ENCODE measurements at places on chromosomes 4 and X. TPM values are rescaled to one million over a fixed set of nuclear protein-coding genes. Genes with fewer than 3 reads are reported as not detected.

DNA sequence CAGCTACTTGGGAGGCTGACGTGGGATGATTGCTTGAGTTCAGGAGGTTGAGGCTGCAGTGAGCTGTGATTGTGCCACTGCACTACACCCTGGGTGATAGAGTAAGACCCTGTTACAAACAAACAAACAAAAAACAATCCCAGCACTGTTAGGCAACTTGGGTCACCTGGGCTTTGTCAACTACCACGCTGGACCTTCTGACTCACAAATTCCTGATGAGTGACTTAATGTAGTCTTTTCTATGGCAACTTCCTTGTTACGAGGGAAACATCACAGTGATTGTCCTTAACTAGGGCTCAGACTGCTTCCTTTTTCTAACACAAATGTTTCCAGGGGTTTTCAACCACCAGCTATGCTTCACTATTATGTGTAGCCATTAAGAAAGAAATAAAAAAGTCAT, 128.8 kb upstream of the GPC4 start:
- peak; percentile 20 for DNase-seq
- H3K4me3 ChIP-seq: no peak overlapping the region

DNA sequence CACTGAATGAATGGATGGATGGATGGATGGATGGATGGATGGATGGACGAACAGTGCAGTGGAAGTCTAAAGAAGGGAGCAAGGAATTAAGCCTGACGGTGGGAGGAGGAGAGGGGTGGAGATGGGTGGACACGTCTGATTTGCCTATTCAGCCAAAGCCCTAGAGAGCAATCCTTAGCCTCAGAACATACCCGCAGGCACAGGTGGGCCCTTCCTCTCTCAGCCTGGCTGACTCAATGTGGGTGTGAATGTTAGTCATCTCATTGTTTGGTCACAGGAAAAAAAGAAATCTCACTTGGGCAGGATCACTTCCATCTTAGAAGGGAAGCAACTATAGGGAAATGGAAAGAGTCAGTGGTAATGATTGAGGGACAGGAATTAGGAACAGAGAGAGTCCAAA, 165.9 kb downstream of the PJA1 start:
- no peaks in the 10 kb centered on the region for H3K27me3 ChIP-seq
- no peaks in the 10 kb centered on the region for H3K36me3 ChIP-seq
- no peak overlapping the region for H3K4me3 ChIP-seq
- H3K4me1 ChIP-seq: peaks cover 14% of the 10 kb centered on the region

DNA sequence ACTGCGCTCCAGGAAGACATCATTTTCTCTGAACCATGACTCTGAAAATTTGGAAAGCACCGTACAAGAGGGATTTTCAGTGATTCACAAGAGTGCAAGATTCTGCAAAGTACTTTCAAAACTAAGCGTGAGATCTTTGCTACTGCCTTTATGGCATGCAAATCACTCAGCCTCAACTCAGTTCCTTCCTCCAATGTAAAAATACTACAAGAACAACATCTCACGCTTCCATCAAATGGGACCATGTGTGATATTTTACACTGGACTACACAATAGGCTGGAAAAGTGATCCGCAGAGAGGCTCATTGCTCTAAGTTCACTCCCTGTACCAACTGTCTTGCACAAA, 674 bp upstream of the IL15 start:
- peak overlapping the region; percentile 95 for H3K4me3 ChIP-seq
- no peaks in the 10 kb centered on the region for H3K36me3 ChIP-seq
- H3K27me3 ChIP-seq: no peaks in the 10 kb centered on the region
- H3K4me1 ChIP-seq: no peaks in the 10 kb centered on the region

GRCh38 chr4:84565951-84566350, 17.0 kb upstream of the CDS1 start:
- no peak overlapping the region for H3K27ac ChIP-seq
- no peaks in the 10 kb centered on the region for H3K27me3 ChIP-seq
- no peaks in the 10 kb centered on the region for H3K36me3 ChIP-seq
- H3K4me3 ChIP-seq: no peak overlapping the region
- no peak for DNase-seq

DNA sequence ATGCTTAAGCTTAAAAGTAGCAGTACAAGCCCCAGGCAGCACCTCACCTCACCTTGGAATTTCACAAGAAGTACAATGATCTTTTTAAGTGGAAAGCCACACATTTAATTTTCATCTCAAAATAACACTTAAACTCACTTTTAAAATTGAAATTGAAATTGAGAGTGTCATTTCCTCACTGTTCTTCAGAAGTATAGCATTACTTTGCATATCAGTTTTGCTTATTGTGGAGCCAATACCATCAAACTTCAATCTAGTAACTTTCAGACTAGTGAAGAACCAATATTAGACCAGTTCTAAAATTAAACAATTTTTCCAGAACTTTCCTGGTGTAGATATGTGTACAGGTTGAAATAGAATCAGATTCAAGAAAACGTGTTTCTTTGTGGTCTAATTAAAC, 242.4 kb downstream of the NDST4 start:
- H3K4me3 ChIP-seq: no peak overlapping the region
- no peak for DNase-seq
- H3K27ac ChIP-seq: no peak overlapping the region
- H3K27me3 ChIP-seq: no peaks in the 10 kb centered on the region

GRCh38 chr4:82905205-82905604, 4.7 kb downstream of the THAP9 start:
- H3K4me3 ChIP-seq: no peak overlapping the region
- DNase-seq: no peak

GRCh38 chr4:155026715-155027114, 181.7 kb upstream of the NPY2R start:
- H3K4me3 ChIP-seq: no peak overlapping the region
- DNase-seq: no peak
- no peaks in the 10 kb centered on the region for H3K36me3 ChIP-seq
- no peak overlapping the region for H3K27ac ChIP-seq

GRCh38 chr4:79198951-79199587, 126.8 kb downstream of the NAA11 start:
- no peaks in the 10 kb centered on the region for H3K27me3 ChIP-seq
- no peak for DNase-seq
- H3K36me3 ChIP-seq: no peaks in the 10 kb centered on the region
- no peak overlapping the region for H3K27ac ChIP-seq
- no peak overlapping the region for H3K4me3 ChIP-seq
- no peaks in the 10 kb centered on the region for H3K4me1 ChIP-seq

DNA sequence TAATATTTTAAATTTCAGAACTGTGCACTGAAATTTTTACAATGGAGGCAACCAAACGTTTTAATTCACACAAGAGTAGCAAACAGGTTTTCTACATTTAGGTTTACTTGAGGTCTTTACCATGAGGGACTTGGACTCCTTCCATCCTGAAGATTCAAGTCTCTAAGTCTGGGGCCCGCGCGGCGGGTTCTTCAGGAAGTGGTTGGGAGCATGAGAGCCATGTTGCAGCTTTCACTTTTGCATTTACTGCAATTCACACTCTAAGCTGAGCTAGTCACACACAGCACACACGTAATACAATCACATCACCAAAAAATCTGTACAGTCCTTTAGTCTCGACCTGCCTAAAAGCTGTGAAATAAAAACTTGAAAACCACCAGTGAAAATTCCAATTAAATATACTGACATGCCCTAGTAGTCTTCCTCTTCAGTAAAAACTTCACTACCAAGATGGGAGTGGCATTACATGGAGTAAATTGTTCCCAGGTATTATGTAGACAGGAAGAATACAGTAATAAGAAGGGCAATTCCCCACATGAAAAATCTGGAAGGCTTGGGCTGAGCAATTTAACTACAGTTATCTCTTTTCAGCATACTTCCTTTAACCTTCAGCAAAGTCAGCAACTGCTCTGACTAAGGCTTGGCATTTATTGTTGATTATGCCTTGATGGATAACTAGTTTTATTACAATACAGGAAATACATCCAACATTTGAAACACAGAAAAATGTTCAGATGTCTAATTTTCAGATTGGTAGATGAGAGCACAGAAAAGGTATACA, 571.1 kb upstream of the DIPK2B start:
- H3K27ac ChIP-seq: peak overlapping the region; percentile 55
- peaks cover 3% of the 10 kb centered on the region for H3K4me1 ChIP-seq
- H3K36me3 ChIP-seq: no peaks in the 10 kb centered on the region
- no peak for DNase-seq

DNA sequence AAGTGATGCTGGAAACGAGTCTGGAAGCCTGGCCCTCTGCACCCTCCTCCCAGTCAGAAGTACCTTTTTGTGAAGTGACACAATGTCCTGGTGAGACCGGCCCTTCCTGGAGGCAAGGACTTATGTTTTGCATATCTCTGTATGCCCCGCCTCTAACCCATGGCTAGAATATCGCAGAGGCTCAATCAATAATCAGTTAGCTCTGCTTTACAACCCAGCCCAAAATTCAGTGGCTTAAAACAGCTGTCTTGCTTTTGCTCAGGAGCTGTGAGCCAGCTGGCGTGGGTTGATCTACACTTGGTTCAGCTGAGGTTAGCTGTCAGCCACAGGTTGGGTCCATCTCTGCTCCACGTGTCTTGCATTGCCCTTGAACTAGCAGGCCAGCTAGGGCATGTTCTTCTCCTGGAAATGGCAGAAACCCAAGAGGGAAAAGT, 98.8 kb upstream of the METTL14 start:
- H3K4me1 ChIP-seq: no peaks in the 10 kb centered on the region
- DNase-seq: no peak

- no peaks in the 10 kb centered on the region for H3K4me1 ChIP-seq
- no peaks in the 10 kb centered on the region for H3K27me3 ChIP-seq
- H3K27ac ChIP-seq: no peak overlapping the region
- H3K4me3 ChIP-seq: no peak overlapping the region
Measured at GRCh38 chr4:110753466-110753865, 130.6 kb upstream of the PITX2 start.

GRCh38 chrX:147912093-147912801, 528 bp downstream of the FMR1 start:
- no peaks in the 10 kb centered on the region for H3K36me3 ChIP-seq
- DNase-seq: peak; percentile 58
- peak overlapping the region; percentile 95 for H3K27ac ChIP-seq
- H3K4me3 ChIP-seq: peak overlapping the region; percentile 76

DNA sequence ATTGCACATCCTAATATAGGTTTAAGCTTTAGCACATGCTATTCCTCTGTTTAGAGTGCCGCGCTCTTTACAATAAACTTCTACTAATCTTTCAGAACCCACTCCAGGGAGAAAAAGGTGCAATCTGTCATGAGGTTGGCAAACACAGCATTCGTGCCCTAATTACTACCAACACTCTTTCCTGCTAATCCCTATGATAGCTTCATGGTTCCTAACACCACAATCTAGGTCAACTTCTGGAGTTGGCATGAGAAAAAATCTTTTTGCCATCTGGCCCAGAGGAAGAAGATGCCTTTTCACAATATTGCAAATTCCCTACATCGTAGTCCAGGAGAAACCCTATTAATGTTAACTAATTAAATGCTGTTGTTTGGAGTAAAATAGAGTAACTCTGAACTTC, 39.6 kb downstream of the TMA16 start:
- H3K4me3 ChIP-seq: no peak overlapping the region
- H3K27me3 ChIP-seq: no peaks in the 10 kb centered on the region
- no peaks in the 10 kb centered on the region for H3K4me1 ChIP-seq
- DNase-seq: no peak
- no peaks in the 10 kb centered on the region for H3K36me3 ChIP-seq

DNA sequence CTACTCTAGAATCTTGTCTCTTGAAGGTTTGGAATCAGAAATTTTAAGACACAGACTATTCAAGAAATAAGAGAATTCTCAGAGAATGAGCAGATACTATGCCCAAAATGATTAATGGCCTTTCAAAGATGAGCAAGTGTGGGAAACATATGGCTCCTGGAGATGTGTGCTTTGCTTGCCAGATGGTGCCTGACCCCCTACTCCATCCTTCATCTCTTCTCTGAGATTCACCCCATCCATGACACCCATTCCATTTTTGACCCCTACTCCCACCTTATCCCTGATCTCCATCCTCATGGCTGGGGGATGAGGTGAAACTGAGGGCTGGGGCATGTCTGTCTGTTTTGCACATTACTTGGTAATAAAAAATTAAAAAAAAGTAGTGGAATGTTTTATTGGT, 75.5 kb downstream of the GPC3 start:
- no peaks in the 10 kb centered on the region for H3K36me3 ChIP-seq
- no peak overlapping the region for H3K4me3 ChIP-seq
- no peak for DNase-seq

GRCh38 chr4:91567594-91567993, 736.2 kb upstream of the GRID2 start:
- no peaks in the 10 kb centered on the region for H3K36me3 ChIP-seq
- no peak overlapping the region for H3K27ac ChIP-seq
- H3K4me3 ChIP-seq: no peak overlapping the region
- no peaks in the 10 kb centered on the region for H3K4me1 ChIP-seq
- DNase-seq: no peak
- no peaks in the 10 kb centered on the region for H3K27me3 ChIP-seq

GRCh38 chr4:180953572-180953971, 1289.6 kb upstream of the TENM3 start:
- H3K27me3 ChIP-seq: no peaks in the 10 kb centered on the region
- no peak for DNase-seq
- no peaks in the 10 kb centered on the region for H3K4me1 ChIP-seq
- H3K36me3 ChIP-seq: no peaks in the 10 kb centered on the region

DNA sequence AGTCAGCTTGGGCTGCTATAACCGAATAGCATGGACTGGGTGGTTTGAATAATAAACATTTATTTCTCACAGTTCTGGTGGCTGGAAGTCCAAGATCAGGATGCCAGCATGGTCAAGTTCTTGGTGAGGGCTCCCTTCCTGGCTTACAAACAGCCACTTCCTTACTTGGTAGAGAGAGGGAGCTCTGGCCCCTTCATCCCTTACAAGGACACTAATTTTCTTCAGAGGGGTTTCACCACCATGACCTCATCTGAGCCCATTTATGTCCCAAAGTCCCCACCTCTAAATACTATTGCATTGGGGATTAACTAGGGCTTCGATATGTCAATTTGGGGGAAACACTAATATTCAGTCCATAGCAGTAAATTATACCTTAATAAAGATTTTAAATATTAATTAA, 61.8 kb downstream of the CLNK start:
- H3K27ac ChIP-seq: no peak overlapping the region
- no peaks in the 10 kb centered on the region for H3K4me1 ChIP-seq
- no peaks in the 10 kb centered on the region for H3K36me3 ChIP-seq
- no peaks in the 10 kb centered on the region for H3K27me3 ChIP-seq

- no peak overlapping the region for H3K27ac ChIP-seq
- H3K36me3 ChIP-seq: no peaks in the 10 kb centered on the region
- H3K4me3 ChIP-seq: no peak overlapping the region
Measured at GRCh38 chrX:124392794-124393193, 46.4 kb downstream of the SH2D1A start.

- H3K4me1 ChIP-seq: no peaks in the 10 kb centered on the region
- H3K36me3 ChIP-seq: no peaks in the 10 kb centered on the region
- DNase-seq: no peak
Measured at GRCh38 chrX:9456250-9457074, 8.4 kb upstream of the TBL1X start.

L1CAM gene
- 71.9 TPM for total RNA-seq

ADRA2C gene
- total RNA-seq: 36.2 TPM

DMD gene
- total RNA-seq: 17.9 TPM

GPRASP2 gene
- 11.4 TPM for total RNA-seq

CT45A3 gene
- total RNA-seq: not detected

BMPR1B gene
- 4.1 TPM for total RNA-seq

BTC gene
- 6.0 TPM for total RNA-seq

NEUROG2 gene
- not detected for total RNA-seq

ACSL1 gene
- total RNA-seq: 98.1 TPM

CXCL10 gene
- total RNA-seq: 1.4 TPM
